AG08396 (cell line): ENCODE measurements at places on chromosomes 1 and 21.

GRCh38 chr1:87329051-87329525 is 408 bp downstream of the LMO4 start:
- peak; percentile 47 for DNase-seq

DNA sequence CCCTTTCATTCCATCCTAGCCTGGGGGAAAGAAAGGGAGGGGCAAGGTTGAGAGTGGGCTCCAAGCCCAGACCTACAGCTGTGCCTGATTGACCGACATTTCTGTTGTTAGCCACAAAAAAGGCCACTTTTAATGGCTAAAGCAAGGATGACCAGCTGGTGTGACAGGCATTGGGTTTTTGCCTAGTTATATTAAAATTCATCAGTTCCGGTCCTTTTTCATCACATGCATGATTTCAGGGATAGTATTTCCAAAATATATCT is 192.3 kb downstream of the ZNF326 start:
- DNase-seq, result no peak

- DNase-seq, result no peak
Observed at GRCh38 chr1:5634893-5635292, 357.3 kb downstream of the NPHP4 start.

- no peak for DNase-seq
Observed at GRCh38 chr21:45945868-45946210, 35.7 kb upstream of the COL6A1 start.

DNA sequence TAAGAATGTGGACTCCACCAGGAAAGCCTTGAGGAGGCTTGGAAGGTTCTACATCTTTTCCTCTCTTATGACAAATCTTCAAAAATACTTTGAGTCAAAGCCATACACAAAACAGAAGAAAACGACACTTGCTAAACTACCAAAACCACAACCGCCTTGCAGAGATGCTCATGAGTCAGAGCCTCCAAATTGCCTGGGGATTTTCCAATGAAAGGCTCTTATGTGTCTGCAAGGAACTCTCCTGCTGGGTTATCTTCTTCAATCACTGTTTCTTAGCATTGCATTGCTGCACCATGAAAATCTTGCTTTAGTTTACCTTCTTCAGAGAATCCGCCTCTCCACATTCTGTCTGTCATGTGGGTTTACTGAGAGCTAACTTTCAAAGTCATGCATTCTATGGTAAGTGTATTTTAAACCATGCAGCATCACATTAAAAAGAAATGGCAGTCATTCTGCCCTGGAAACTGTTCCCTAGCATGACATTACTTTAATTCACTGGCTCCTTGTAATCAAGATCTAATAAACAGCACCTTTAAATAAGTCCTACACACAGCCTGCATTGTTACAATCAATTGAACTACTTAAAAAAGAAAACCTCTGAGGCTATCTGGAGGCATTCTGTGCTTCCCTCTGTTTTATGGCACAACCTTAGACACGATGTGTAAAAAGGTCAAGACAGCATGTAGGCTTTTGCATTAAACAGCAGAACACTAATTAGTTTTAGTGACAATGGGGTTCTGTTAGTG is 210.0 kb upstream of the FOXD3 start:
- DNase-seq, result peak; percentile 11

DNA sequence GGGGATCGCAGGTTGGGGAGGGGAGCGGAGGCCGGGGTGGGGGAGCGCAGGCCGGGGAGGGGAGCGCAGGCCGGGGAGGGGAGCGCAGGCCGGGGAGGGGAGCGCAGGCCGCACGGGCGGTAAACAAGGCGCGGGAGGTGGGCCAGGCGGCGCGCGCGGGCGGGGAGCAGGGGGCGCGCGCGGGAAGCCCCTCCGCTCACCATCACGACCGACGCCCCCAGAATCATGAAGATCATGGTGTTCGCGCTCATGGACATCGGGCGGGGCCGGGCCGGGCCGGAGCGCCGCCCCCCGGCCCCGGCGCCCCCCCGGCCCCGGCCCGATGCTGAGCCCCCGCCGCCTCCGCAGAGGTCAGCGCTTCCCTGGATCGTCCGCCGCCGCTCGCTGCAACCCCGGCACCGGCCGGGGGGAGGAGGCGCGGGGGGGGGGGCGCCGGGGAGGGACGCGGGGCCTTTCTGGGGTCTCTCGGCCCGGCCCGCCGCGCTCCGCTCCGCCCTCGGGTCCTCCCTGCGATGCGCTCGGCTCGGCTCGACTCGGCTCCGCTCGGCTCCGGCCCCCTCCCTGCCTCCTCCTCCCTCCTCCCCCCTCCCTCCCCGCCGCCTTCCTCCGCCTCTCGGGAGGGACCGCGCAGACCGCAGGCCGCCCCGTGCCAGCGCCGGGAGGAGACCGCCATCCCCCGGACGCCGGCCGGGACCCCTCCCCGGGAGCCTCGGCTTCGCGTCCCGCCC is at the start of gene TMEM240:
TMEM240 (minus strand) TSS at position 535 of the 728 bp plus-strand sequence; CDS start at position 257, 278 bp downstream.
- peak; percentile 96 for DNase-seq

DNA sequence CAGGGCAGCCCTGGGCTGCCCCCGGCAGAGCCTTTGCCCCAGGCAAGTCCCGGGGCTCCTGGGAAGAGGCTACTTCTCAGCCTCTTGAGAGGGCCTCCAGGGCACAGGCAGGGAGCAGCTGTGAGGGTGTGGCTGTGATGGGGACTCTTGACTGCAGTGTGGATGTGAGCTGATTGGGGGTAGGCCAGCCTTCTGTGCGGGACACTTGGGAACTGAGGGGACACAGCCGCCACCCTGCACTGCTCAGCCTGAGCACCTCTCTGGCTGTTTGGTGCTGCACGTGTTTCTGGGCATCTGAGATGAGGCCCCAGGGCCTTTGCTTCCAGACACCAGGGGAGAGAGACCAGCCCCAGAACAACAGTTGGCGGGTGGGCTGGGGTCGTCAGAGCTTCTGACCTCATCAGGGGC is 62.1 kb downstream of the SKI start:
- DNase-seq, result no peak

GRCh38 chr21:46185716-46186115 is 1.5 kb upstream of the SPATC1L start:
- DNase-seq, result no peak

- DNase-seq, result no peak
Observed at GRCh38 chr1:53350853-53351767, 23.2 kb upstream of the LRP8 start.

DNA sequence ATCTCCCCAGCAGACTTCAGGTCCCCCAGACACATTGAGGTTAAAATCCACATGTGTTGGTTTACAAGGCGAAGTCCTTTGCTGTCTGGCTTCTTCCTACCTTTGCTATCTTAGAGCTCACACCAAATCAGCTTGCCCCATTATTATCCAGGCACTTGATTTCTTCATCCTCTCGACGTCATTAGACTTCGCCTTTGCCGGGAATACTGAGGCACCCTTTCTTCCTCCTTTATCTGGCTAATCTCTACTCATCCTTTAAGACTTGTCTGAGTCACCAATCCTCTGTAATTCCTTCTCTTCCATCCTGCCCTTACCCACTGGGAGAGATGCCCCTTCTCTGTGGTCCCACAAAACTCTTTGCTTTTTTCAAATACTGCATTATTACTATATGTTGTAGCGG is 9.2 kb upstream of the XCL2 start:
- no peak for DNase-seq

- DNase-seq, result no peak
Observed at GRCh38 chr1:50047916-50048694, 24.4 kb upstream of the AGBL4 start.

DNA sequence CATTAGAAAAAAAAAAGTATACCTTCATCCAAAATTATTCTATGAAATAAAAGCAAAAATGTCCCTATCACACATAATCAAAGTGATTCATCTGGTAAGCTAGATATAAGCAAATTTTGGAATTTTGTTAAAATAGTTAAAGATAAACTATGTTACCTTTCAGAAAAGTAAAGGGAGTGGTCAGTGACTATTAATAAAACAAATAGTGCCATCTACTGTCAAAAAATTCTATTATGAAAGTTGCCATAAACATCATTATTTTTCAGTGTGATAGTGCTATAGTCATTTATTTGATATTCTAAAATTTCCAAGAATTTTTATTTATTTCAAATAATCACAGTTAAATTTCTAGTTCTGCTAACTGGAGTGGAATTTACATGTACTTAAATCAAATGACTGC is 803.7 kb downstream of the KCNT2 start:
- no peak for DNase-seq

- DNase-seq, result no peak
Observed at GRCh38 chr1:174005032-174005431, 17.1 kb downstream of the RC3H1 start.

GRCh38 chr1:202892501-202892900 is 3.6 kb upstream of the RABIF start:
- DNase-seq, result no peak

GRCh38 chr1:107940017-107940577 is 24.9 kb downstream of the VAV3 start:
- no peak for DNase-seq

- DNase-seq, result no peak
Observed at GRCh38 chr1:173488001-173488400, 10.9 kb downstream of the PRDX6 start.

- no peak for DNase-seq
Observed at GRCh38 chr1:31227891-31228568, 11.7 kb downstream of the NKAIN1 start.

- DNase-seq, result no peak
Observed at GRCh38 chr1:53369034-53369750, 41.3 kb upstream of the LRP8 start.

DNA sequence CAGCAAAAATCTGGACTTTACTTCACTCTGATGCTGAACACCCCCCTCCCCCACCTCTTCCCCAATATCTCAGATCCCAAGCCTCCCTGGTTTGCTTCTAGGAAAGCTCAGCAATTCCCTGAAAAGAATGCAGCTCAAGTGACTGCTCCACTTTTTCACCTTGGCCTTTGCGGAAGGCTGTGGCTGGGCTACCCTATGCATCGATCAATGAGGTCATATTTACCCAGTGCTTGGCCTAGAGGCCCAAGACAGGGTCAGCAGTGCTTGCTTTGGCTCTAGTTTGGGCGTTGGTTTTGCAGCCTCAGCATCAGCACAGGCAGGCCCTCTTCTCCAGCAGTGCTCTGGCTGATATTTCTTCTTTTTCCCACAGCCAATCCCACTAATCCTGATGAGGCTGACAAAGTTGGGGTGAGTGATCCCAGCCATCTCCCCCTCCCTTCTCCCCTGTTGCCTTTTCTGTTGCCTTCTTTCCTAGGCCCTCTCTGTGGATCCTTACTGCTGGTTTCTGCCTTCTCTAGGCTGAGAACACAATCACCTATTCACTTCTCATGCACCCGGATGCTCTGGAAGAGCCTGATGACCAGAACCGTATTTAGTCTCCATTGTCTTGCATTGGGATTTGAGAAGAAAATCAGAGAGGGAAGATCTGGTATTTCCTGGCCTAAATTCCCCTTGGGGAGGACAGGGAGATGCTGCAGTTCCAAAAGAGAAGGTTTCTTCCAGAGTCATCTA is 14.2 kb downstream of the FCGR2B start:
- no peak for DNase-seq

- DNase-seq, result no peak
Observed at GRCh38 chr1:245957427-245957826, 549.7 kb downstream of the SMYD3 start.

- no peak for DNase-seq
Observed at GRCh38 chr1:168235937-168236336, 10.1 kb downstream of the SFT2D2 start.

GRCh38 chr1:210754878-210755665 is 378.9 kb downstream of the KCNH1 start:
- no peak for DNase-seq

- peak; percentile 76 for DNase-seq
Observed at GRCh38 chr1:26164036-26164860, 4.5 kb downstream of the C1orf232 start.

DNA sequence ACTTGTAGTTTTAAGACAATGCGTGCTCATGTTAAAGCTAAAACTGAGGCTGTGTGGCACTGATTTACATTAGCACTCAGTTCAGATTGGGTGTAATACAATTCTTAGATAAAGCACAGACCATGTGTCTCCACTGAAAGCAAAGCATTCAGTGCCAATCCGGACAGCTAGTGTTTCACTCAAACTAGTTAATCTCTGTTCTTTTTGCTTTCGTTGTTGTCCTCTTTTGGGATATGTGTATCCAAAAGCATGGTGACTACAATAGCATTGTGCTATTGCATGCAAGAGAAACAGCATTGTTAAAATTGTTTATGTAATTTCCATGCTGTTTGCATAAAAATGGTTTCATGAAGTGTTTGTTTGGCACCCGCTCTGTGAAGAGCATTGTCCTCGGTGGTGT is 54.6 kb downstream of the F3 start:
- DNase-seq, result no peak

- DNase-seq, result no peak
Observed at GRCh38 chr1:82979593-82980236, 1019.2 kb downstream of the TTLL7 start.

DNA sequence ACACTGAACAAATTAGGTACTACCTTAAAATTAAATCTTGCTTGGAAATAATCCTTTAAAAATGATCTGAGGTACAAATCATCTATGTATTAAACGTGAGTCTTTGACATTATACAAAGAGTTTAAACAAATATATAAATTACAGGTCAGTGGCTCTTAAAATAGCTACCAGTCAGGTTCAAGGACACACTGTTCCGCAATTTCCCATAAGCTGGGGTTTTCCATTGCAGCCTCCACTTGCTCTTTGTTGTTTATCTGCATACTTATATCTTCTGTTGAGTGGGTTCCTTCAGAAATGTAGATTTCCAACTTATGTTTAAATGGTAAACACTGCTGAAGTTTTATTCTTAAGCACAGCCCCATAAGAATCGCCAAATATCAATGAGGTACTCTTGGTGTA is 5.7 kb upstream of the MRPL55 start:
- DNase-seq, result no peak

- no peak for DNase-seq
Observed at GRCh38 chr21:24976238-24976637, 631.0 kb downstream of the MRPL39 start.

GRCh38 chr1:9770298-9770697 is 53.5 kb downstream of the CLSTN1 start:
- DNase-seq, result no peak

DNA sequence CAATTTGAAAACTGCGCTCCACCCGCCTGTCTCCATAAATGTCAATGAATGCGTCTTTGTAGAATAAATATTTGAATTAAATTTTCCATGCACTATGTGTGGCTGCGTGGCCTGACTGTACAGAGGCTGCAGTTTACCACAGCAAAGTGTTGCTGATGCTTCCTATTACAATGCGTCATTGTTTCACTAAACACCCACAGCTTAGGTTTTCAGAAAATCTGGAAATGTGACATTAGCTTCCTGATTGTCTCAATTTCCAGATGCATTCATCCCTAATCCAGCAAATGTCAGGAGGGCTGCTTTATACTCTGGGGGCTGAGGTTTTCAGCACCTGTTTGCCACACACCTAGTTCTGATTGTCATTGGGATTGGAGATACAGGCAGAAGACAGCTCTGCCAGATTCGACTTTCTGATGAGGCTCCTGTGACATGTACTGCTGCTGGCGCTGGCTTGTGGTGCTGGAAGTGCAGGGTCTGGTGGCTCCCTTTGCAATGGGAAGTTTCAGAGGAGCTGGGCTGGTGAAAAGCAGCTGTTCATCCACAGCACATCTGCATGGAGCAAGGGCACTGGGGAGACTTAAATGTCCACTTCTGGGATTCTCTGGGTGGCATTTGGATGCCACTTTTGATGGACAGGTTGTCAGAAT is 40.0 kb downstream of the URB2 start:
- no peak for DNase-seq
